Activated T-helper 2 cell treated with anti-CD3 and anti-CD28 coated beads, Interferon-gamma antibody, Interleukin-2, Interleukin-4, amounts not matched to agents 10 μg/mL and 5 μg/mL and 100 μg/mL, durations not matched to agents 14 hours and 24 hours and 36 hours (primary cell): ENCODE measurements at places on chromosomes 4 and X. TPM values are rescaled to one million over a fixed set of nuclear protein-coding genes. Genes with fewer than 3 reads are reported as not detected.

The FMR1NB gene
- total RNA-seq = not detected in 2 replicates

The TMEM144 gene
- 0.16 and 0.23 TPM in 2 replicates for total RNA-seq

DNA sequence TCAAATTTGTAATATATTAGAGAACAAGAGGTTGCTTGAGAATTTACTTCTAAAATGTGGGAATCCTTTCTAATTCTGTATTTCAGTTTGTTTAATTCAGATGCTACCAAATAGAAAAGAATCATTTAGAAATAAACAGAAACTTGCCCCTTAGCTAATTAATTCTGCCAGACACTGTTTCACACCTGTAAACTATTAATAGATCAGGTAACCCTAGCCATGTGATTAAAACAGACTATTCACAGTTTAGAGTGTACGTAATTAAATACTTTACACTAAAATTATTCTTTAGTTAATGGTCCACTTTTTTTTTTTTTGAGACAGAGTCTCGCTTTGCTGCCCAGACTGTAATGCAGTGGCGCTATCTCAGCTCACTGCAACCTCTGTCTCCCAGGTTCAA is 124.0 kb downstream of the PTPN13 start:
- H3K27ac ChIP-seq = no peak overlapping the region
- H3K4me1 ChIP-seq = no peaks in the 10 kb centered on the region
- no peaks in the 10 kb centered on the region for H3K27me3 ChIP-seq
- H3K36me3 ChIP-seq = no peaks in the 10 kb centered on the region
- no peak for DNase-seq

DNA sequence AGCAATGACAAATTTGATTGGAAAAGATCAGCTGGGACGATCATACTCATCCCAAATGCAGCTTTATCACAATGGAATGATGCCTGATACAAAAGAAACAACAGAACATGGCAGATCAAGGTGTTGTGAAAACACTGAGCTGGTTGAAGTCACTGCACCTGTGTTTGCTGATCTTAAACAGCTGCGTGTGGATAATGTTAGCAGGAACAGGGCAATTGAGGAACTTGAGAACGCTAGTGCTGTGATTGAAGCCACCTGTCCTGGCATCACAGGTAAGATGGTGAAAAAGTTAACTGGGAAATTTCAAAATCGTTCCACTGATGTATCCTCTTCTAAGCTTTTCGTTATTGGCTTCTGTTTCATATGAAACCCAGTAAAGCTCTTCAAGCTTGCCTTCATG is 27.4 kb upstream of the SOD3 start:
- no peaks in the 10 kb centered on the region for H3K27me3 ChIP-seq
- no peaks in the 10 kb centered on the region for H3K36me3 ChIP-seq
- no peak overlapping the region for H3K27ac ChIP-seq
- peaks cover 10% of the 10 kb centered on the region for H3K4me1 ChIP-seq

GRCh38 chrX:30875957-30876356 is 13.1 kb downstream of the TAB3 start:
- H3K36me3 ChIP-seq = peaks cover 16% of the 10 kb centered on the region
- no peak for DNase-seq
- H3K27ac ChIP-seq = no peak overlapping the region
- peaks cover 28% of the 10 kb centered on the region for H3K4me1 ChIP-seq
- no peak overlapping the region for H3K4me3 ChIP-seq

GRCh38 chr4:24831637-24832036 is 36.3 kb downstream of the SOD3 start:
- no peaks in the 10 kb centered on the region for H3K36me3 ChIP-seq
- DNase-seq = no peak
- H3K4me3 ChIP-seq = no peak overlapping the region
- H3K27me3 ChIP-seq = no peaks in the 10 kb centered on the region

- no peak overlapping the region for H3K27ac ChIP-seq
- no peaks in the 10 kb centered on the region for H3K4me1 ChIP-seq
- H3K36me3 ChIP-seq = no peaks in the 10 kb centered on the region
- no peak for DNase-seq
- H3K27me3 ChIP-seq = no peaks in the 10 kb centered on the region
- H3K4me3 ChIP-seq = no peak overlapping the region
These were observed 118.8 kb downstream of the UGT8 start for GRCh38 chr4:114717432-114717831.

DNA sequence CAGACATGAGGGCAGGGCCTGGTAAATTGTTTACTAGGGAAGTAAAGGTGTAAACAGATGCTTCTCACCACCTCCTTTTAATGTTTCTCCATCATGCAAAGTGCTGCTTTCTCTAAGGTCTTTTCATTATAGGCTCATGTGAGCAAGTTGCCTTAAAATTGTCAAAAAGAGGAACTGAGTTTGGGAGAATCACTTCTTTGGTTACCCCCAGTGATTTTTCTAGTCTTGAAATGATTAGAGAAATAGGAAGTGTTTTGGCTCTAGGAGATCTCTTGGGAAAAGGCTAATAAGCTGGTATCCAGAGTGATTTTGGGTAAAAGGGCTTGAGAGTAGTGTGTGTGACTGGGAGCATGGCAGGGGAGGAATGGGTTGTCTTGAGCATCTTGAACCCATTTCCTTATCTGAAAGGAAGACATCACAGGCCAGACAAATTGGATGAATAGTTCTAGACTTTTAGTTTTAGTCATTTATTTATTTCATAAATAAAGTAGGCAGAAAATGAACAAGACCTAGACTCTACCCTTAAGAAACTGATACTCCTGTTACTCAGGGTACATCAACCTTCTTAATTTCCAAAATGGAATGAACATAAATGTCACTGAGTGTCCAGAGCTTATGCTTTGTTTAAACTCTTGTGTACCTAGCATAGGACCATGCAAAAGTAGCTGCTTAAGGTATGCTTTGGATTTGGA is 14.2 kb downstream of the GRPR start:
- H3K27ac ChIP-seq = no peak overlapping the region
- no peaks in the 10 kb centered on the region for H3K36me3 ChIP-seq
- no peak for DNase-seq
- H3K4me1 ChIP-seq = no peaks in the 10 kb centered on the region
- peaks cover 14% of the 10 kb centered on the region for H3K27me3 ChIP-seq
- no peak overlapping the region for H3K4me3 ChIP-seq

DNA sequence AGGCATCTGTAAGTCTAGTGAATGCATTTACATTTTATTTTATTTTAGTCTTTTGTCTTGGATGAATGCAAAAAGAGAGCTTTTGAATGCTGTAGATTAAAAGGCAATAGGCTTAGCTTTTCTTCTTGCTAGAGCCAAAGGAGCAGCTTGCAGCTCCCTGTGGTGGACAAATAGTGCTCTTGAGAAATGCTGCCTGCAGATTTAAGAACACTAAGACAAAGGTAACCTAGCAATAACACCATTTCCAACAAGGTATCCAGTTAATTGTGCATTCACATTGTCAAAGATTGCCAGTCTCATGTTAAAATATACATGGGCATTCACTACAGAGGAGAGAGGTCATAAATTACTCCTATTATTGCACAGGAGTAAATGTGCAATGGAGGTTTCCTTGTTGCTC is 859.2 kb upstream of the PRKX start:
- no peaks in the 10 kb centered on the region for H3K36me3 ChIP-seq
- H3K27me3 ChIP-seq = no peaks in the 10 kb centered on the region
- DNase-seq = no peak
- no peak overlapping the region for H3K27ac ChIP-seq
- no peak overlapping the region for H3K4me3 ChIP-seq

DNA sequence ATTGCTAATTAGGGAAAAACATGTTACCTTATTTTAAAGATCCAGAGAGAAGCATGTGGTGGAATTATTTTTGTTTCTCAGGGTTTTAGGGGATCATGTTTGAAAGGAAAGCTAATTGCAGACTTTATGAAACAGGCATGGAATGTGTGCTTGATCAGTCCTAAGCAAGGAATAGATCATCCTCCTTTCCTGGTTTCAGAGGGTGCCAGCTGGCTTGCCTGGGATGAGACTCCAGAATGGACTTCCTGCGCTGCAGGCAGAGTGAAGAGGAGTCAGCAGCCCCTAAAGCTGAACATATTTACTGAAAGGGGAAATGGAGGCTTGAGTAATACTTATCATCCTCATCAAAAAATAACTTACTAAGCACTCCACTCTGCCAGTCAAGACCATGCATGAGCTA is 13.3 kb downstream of the FGF5 start:
- no peak overlapping the region for H3K27ac ChIP-seq
- no peak overlapping the region for H3K4me3 ChIP-seq
- H3K4me1 ChIP-seq = no peaks in the 10 kb centered on the region
- no peaks in the 10 kb centered on the region for H3K36me3 ChIP-seq
- no peak for DNase-seq
- H3K27me3 ChIP-seq = peaks cover 10% of the 10 kb centered on the region
